ENCODE measurements at places on chromosomes 13 and 19.

DNA sequence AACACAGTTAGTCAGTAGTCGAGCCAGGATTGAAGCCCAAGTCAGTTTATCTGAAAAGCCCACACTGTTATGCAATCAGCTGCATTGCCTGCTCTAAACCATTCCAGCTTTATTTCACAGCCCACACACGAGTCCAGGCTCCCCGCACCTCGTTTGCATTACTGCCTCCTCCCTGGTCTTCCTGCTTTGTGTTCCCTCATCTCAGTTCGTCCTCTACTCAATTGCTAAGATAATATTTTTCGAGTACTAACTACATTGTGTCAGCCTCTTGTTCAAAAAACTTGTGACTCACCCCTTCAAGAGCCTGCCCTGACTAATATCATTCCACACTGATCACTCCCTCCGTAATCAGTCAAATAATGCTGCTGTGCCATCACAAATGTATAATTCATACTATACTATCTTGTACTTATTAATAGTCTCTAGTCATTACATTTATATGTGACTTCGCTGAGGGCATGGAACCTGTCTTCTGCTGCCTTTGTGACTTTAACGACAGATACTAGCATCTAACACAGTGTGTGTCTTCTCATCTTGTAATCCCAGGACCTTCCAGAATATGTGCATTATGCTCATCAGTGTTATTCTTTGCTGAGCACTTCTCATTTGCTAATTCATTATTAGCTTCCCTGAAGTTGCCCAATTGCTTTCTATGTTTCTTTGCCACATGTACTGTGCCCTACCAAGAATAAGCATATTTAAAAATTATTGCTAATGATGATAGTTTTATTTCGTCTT is 26.2 kb upstream of the WDFY2 start:
- DNase-seq: no peak

GRCh38 chr19:51809787-51810186 is 14.8 kb downstream of the FPR3 start:
- DNase-seq: no peak

GRCh38 chr13:30314562-30314961 is 7.2 kb upstream of the KATNAL1 start:
- no peak for DNase-seq

GRCh38 chr19:55382013-55382412 is 2.1 kb downstream of the TMEM238 start:
- DNase-seq: no peak

DNA sequence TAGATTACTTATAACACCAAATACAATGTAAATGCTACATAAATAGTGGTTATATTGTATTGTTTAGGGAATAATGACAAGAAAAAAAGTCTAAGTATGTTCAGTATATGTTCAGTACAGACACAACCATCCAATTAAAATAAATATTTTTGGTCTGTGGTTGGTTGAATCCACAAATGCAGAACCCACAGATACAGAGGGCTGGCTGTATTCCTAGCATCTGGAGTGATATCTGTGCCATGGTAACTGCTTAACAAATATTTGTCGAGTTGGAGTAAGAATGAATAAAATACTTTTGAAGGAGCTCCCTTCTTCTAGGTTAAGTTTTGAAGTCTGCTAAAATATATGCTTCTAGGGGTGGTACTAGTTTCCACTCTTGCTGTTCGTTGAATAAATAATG is 241.0 kb downstream of the KLF5 start:
- no peak for DNase-seq

All from CD4-positive, alpha-beta T cell treated with Interferon alpha-2 for 1 hour (primary cell).